ENCODE measurements at places on chromosomes 4 and X.

- no peak for DNase-seq
These were observed 69.6 kb upstream of the CXorf66 start for GRCh38 chrX:140034916-140035315.

GRCh38 chr4:111494471-111494870 lies 650.8 kb upstream of the FAM241A start:
- DNase-seq: no peak

DNA sequence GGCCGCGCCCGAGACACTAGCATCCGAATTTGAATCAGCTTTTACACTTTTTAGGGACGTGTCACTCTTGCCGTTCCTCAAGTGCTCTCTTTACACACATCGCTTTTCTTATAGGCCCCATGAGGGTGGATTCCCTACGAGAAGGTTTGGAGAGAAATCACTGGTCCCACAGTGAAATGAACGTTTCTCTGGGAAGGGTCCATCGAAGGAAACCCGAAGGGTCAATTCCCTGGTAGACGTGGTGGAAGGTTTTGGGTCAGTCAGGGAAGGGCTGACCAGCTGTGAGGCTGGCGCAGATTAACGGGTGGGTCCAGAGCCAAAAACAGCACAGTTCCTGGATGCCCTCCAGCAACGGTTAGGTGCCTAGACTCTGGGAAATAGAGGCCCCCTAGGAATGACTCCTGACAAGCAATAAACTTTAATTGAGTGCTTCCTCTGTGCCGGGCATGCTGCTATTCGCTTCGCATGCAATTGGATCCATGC lies 35.9 kb downstream of the ETDC start:
- DNase-seq: no peak

DNA sequence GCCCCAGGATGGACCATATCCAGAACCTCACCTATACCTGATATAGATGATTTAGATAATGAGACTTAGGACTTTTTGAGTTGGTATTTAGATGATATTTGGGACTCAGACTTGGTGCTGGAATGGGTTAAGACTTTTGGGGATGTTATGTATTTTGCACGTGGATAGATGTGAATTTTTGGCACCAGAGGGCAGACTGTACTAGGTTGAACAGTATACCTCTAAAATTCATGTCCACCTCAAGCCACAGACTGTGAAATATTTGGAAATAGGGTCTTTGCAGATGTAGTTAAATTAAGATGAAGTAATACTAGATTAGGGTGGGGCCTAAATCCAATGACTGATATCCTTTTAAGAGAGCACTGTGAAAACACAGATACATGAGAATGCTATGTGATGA lies 15.6 kb downstream of the RBM41 start:
- no peak for DNase-seq

DNA sequence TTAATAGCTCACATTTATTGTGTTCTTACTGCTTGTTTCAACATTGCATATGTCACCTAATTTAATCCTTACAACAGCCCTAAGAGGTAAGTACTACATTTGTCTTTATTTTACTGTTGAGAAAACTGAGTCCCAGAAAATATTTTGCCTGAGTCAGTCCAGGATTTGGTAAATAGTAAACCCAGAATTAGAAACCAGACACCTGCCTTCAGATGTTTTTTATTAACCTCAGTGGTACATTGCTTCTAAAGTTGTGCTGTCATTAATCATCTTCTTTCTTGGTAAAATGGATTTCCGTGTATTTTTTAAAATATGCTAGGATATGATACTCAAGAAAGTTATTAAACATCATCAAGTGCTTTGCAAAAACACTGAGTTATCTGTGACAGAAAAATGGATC lies 31.4 kb downstream of the USP53 start:
- no peak for DNase-seq

GRCh38 chrX:100924375-100924774 lies 4.3 kb downstream of the XKRX start:
- no peak for DNase-seq

DNA sequence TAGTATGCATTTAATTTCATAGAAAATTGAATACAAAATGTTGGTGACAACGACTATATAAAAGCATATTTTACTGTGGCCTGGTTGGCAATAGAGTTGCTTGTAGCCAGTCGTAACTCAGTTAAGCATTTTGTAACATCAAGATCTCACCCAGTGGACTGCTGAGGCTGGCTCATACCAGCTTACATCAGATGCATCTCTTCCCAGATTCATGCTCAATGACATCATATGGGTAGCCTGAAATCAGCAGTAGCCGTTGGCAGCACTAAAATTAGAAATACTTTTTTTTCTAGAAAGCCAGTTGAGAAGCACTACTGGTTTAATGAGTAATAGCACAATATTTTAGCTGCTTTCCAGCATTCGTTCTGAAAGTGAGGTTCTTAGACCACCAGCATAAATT lies 341.2 kb downstream of the TECRL start:
- DNase-seq: no peak

DNA sequence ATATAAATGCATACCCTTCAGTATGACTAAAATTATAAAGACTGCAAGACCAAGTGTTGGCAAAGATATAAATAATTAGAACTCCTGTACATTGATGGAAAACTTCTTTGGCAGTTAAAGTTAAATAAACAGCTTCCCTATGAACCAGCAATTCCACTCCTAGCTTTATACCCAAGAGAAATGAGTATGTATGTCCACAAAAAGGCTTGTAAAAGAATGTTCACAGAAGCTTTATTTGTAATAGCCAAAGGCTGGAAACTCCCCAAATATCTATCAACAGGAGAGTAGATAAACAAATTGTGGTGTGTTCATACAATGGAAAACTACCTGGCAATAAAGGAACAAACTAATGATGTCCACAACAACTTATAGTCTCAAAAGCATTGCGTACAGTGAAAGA lies 184.8 kb downstream of the AMELX start:
- no peak for DNase-seq

- no peak for DNase-seq
These were observed 27.6 kb downstream of the SMIM20 start for GRCh38 chr4:25941457-25942221.

GRCh38 chr4:71609167-71609566 lies 174.7 kb downstream of the GC start:
- no peak for DNase-seq

DNA sequence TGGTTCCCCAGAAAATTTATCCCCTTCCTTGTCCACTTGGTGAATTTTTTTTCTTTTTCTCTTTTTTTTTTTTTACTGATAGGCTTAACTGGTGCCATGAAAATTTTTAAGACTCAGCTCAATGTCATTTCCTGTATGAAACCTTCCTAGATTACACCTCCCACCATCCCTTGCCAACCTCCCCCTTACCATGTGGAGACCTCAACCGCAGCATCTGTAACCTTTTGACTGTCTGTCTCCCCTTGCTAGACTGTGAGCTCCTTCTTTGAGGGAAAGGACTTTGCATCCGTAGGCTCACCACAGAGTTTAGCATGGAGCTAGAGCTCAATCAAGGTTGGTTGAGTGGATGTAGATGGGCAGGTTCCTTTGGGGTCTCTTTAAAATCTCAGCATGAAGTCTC lies 5.2 kb upstream of the PGRMC1 start:
- no peak for DNase-seq

GRCh38 chrX:4627414-4627813 lies 914.0 kb upstream of the PRKX start:
- no peak for DNase-seq

DNA sequence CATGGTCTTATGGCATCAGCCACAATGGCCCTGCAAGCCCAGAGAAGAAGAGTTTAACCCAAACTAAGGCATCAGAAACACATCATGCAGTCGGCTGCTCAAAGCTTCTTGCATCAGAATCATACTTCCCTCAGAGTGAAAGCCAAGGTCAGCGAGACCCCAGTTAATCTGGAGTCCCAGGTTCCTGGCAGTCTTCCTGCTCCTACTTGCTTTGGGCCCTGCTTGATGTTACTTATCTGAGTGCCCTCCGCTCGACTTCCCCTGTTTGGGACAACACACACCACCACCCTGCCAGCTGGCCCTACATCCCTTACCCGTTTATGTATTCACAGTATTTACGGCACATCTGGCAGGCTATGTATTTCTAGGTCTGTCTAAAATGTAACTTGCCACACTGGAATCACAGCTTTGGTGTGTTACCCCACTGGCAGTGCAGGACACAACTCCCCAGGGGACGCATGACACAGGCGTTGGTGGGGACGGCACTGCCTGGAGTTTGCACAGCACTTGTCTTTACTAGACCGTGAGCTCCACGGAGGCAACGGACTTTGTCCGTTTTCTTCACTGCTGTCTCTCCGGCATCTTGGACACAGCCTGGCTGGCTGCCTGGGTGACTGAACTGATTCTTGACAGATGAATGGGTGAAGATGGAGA lies 22.8 kb downstream of the CRMP1 start:
- DNase-seq: no peak

- no peak for DNase-seq
These were observed 59.2 kb upstream of the GATB start for GRCh38 chr4:151820004-151820403.

DNA sequence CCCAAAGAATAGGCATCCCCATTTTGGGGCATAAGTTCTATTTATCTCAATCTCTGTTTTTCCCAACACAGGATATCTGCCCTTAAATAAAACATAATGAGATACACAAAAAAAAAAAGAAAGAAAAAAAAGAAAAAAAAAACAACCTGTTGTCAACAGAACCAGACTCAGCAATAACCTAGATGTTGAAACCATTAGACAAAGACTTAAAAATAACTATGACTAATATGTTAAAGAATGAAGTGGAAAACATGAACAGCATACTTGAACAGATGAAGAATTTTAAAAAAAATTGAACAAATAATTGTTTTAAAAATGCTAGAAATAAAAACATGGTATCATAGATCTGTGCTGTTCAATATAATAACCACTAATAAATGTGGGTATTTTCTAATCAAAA lies 93.4 kb upstream of the RXFP1 start:
- DNase-seq: no peak

- no peak for DNase-seq
These were observed 71.3 kb downstream of the ANKRD17 start for GRCh38 chr4:73187325-73187724.

GRCh38 chrX:148380107-148380506 lies 120.3 kb upstream of the AFF2 start:
- DNase-seq: no peak

DNA sequence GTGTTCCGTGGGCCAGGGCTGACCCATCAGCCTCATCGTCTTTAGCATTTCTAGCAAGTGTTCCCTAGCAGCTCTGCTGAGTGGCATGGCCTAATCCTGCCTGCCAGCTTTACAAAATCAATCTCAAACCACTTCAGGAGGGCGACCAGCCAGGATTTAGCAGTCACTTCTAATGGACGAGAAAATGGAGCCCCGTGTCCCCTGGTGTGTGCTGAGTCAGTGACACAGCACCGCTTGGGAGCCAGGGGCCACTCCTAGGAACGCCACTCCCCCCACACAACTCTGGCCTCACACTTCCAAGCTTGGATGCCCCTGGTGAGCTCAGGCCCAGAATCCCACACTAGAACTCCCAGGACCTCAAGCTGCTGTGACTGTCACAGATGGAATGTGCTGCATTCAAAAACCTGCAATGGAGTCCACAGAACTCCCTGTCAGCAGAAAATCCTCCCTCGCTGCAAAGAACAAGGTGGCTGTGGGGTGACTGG lies 311.2 kb upstream of the GATB start:
- DNase-seq: no peak

GRCh38 chr4:85726555-85726954 lies 251.6 kb downstream of the ARHGAP24 start:
- no peak for DNase-seq

DNA sequence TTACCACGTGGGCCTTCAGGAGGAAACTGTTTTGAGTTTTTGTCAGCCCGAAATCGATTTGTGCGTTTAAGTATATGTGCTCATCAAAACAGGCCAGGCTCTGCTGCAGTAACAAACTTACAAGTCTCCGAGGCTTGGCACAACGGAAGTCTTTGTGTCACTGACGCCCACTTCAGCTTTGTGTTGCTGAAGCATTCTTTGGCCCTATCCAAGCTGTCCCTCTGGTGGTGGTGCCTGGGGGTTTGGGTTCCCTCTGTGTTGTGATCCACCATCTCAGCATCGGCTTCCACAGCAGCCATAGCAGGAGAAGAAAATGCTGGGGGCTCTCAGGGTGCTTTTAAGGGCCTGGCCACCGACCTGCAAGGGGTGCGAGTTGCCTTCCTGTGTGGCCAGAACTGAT lies 176.4 kb downstream of the PTTG2 start:
- DNase-seq: no peak

- no peak for DNase-seq
These were observed 45.7 kb upstream of the AGA start for GRCh38 chr4:177487977-177488376.

DNA sequence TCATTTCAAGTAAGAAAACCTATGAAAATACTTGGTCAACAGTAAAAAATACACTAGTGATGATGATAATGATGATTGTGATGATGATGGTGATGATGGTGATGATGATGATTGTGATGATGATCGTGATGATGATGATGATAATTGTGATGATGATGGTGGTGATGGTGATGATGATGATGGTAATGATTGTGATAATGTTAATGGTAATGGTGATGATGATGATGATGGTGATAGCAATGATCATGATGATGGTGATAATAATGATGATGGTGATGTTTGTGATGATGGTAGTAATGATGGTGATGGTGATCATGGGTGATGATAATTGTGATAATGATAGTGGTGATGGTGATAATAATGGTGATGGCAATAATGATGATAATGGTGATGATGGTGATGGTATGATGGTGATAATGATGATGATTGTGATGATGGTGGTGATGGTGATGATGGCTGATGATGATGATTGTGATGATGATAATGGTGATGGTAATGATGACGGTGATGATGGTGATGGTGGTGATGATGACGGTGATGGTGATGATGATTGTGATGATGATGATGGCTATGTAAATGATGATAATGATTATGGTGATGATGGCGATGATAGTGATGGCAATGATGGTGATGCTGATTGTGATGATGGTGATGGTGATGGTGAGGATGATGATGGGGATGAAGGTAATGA lies 62.1 kb downstream of the VCX3A start:
- DNase-seq: no peak

- peak; percentile 31 for DNase-seq
These were observed 97.0 kb upstream of the LNX1 start for GRCh38 chr4:53688186-53688790.

- no peak for DNase-seq
These were observed 216.7 kb downstream of the HS6ST2 start for GRCh38 chrX:132741689-132742088.

GRCh38 chr4:187612301-187612700 lies 383.3 kb upstream of the ZFP42 start:
- no peak for DNase-seq

GRCh38 chr4:8378101-8378724 lies 62.3 kb downstream of the ACOX3 start:
- DNase-seq: no peak

DNA sequence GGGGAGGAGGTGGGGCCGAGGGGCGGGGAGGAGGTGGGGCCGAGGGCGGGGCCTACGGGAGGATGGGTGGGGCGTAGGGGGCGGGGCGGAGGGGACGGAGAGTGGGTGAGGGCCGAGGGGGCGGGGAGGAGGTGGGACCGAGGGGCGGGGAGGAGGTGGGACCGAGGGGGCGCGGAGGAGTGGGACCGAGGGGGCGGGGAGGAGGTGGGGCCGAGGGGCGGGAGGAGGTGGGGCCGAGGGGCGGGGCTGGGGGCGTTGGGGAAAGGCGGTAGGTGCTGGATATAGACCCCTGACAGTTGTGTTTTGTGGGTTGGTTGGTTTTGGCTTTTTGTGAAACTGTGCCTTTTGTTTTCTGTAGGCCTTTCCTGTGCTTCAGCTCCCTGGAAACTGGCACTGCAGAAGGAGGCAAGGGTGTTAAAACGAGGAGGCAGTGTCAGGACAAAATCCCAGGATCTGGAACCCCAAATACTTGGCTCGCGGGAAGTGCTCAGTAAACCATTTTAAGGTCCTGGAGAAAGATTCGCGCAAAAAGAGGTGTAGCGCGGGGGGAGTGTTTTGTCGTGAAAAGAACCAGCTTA lies 580 bp upstream of the MMGT1 start:
- peak; percentile 33 for DNase-seq

Data from activated T-cell treated with anti-CD3 and anti-CD28 coated beads for 48 hours (primary cell).